Epithelial cell of proximal tubule (primary cell): ENCODE measurements at places on chromosomes 2 and 18. TPM values are rescaled to one million over a fixed set of nuclear protein-coding genes. Genes with fewer than 3 reads are reported as not detected.

GRCh38 chr2:106667478-106668070, 180.4 kb downstream of the CD8B2 start:
- DNase-seq: no peak

GRCh38 chr2:108220942-108221541, 18.7 kb upstream of the SULT1C3 start:
- DNase-seq: no peak

GRCh38 chr2:31142110-31142509, 3.9 kb upstream of the GALNT14 start:
- no peak for DNase-seq

MOGAT1 gene
- total RNA-seq: not detected in 2 replicates
